ENCODE measurements at places on chromosomes 5 and 9.
A peak's percentile ranks its signal among the peaks of the same experiment; 100 is the strongest.

- DNase-seq: no peak
Observed at GRCh38 chr9:570187-570586, 271.3 kb upstream of the DMRT1 start.

- DNase-seq: peak; percentile 60
Observed at GRCh38 chr9:133991964-133992779, at the start of gene VAV2. TSS of gene VAV2 (minus strand) at chr9:133992324. CDS start at chr9:133992278, 46 bp downstream.

DNA sequence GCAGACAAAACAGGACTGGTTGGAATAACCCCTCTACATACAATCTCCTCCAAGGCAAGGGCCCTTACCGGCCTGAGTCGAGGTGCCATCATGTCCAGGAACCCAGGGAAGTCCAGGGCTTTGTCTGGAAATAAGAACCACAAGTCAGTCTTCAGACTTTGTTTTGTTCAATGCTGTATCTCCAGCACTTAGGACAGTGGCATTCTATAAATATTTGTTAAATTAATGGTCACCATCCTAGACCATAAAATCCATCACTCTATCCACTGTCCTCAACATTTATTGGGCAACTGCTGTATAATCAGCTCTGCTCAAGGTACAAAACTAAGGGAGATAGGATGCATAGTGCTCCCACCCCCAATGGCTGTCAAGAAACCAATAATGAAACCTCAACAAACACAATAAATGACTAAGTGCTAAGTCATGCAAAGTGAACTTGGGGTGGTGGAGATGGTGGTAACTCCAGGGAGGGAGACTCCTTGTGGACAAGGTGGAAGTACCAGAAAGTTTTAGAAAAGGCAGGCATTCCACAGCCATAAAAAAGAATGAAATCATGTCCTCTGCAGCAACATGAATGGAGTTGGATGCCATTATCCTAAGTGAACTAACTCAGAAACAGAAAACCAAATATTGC, 5.0 kb downstream of the RELL2 start:
- DNase-seq: no peak

GRCh38 chr5:173642191-173642816, 25.9 kb upstream of the BOD1 start:
- DNase-seq: no peak

All from NCI-H524 (cell line).